ENCODE measurements at places on chromosomes 16 and 17.

- DNase-seq, result no peak
Measured at GRCh38 chr16:8676737-8677375, 2.4 kb downstream of the ABAT start.

DNA sequence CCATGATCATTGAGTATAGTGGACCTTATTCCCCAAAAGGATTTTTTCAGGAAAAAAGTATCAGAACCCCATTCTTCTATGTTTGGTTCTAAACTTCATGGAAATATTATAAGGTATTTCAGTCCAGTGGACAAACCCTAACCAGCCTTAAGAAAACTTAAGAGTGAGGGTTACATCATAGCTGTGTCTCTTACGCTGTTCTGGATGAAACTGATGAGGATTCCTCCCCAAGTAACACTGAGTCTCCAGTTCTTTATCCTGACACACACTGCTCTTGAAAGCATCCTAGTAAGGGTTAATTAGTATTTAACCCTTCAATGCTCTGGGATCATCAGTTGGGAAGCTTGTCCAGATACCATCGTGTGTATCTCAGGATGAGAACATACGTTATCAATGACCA, 5.0 kb downstream of the LYRM1 start:
- DNase-seq, result no peak

GRCh38 chr17:37824534-37825485, 80.0 kb upstream of the HNF1B start:
- no peak for DNase-seq

DNA sequence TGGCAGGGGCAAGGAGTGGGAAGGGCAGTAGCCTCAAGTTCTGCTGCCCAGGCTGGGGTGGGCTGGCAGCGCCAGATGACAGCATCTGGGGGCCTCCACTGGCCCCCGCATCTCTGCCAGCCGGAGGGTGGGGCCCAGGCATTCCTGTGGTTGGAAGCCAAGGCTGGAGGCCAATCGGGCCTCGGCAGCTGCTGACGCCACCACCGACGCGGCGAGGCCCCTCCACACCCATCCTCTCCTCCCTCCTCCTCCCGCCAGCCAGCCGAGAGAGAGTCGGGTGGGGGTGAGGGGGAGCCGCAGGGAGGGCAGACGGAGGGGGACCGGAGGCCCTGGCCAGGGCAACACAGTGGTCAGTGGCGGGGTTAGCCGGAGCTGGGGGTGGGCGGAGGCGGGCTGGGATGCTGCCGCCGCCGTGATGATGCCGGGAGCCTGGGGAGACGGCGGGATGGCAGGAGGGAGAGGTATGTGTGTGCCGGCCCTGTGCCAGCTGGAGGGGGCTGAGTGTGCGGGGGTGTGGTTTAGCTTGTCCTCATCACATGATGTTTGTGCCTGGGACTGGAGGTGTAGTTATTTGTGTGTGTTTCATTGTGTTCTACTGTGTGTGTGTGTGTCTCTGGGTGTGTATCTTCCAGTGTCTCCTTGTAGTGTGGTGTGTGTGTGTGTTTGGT, 36.6 kb downstream of the ARHGAP23 start:
- no peak for DNase-seq

GRCh38 chr16:30499284-30499683, 26.7 kb downstream of the ITGAL start:
- no peak for DNase-seq

- no peak for DNase-seq
Measured at GRCh38 chr17:71444078-71444477, 676.7 kb upstream of the SOX9 start.

GRCh38 chr17:58060596-58061191, 22.5 kb upstream of the DYNLL2 start:
- DNase-seq, result no peak

DNA sequence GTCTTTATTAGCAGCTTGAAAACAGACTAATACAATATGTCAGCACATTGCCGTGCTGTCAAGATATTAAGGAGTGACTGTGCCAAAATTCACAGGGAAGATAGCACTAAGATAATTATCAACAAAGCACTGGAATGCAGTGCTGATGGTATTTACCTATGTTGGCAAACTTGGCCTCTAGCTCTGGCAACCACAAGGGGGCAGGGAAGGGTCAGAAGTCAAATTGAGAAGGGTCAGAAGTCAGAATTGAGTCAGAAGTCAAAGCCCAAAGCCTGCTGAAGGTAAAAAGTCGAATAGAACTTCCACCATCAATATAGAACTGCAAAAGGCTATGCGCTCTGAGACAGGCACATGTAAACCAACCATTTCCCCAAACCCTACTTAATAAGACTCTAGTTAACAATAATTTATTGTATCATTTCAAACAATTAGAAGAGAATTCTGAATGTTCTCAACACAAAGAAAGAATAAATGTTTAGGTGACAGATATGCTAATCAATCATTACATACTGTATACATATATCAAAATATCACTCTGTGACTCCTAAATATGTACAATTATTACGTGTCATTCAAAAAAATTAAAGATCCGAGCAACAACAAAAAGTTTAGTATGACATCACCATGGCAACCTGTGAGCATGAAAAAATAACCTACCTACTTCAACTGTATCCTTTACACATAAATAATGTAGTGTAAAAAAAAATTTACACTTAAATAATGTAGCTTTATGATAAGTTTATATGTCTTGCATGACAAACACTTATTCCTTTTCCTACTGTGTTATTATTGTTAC, 916.1 kb downstream of the KCNJ2 start:
- no peak for DNase-seq

DNA sequence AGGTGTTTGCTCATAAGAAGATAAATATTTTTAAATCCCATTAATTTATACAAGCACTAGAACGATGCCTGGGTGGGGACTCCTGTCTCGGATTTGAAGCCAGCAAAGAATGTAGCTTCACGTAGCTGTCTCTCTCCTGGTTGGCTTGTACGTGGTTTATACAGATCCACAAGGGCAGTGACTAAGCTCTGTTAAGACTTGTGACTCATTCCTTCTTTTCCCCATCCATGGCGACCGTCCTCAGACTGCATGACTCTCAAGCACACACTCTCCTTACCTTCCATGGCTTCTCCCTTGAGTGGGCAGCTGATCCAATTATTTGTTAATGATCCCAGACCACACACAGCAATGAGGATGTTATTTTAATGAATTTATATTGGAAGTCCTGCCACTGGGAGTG, 679.7 kb upstream of the SOX9 start:
- DNase-seq, result no peak

DNA sequence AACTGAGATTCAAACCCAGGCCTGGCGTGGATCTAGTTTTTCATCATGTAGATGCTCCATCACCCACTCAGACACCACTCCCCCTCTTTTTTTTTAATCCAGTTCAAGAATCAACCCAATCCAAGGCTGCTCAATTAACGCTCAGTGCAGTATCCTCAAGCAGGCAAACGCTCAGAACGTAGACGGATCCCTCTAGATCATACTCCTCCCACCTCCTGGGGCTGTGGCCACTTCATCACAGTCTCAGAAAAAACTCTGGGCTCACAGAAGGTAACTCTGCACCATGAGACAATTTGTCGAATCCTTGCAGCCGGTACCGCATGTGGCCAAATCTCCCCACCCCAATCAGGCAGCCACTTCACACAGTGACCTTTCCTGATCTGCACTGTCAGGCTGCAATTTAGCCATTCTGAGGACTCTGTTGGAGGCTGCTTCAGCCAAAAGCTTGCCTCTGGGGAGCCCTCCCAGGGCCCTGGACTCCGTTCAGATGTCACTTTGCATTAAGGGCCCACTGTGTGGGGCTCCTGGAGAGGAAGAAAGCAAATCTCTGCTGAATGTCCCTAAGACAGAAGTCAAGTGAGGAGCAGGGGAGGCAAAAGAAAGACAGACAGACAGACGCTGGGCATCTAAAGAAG, 183.5 kb downstream of the XYLT1 start:
- DNase-seq, result no peak

DNA sequence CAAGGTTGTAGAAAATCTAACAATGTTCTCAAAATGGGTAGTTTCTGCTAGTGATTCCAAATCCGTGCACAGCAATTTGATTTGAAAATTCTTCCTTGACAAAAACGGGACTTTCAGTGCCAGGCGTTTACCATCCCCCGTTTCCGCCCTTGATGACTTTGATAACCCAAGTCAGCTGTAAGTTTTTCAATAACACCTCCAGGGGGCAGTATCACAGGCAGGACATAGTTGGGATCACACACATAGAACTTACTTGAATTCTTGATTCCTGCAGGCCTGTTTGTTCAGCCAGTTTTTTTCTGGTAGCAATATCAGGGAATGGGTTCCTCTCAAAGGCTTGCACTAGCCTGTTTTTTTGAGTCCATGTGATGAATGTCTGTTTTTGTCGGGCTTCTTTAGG, 5.6 kb downstream of the DUXB start:
- no peak for DNase-seq

DNA sequence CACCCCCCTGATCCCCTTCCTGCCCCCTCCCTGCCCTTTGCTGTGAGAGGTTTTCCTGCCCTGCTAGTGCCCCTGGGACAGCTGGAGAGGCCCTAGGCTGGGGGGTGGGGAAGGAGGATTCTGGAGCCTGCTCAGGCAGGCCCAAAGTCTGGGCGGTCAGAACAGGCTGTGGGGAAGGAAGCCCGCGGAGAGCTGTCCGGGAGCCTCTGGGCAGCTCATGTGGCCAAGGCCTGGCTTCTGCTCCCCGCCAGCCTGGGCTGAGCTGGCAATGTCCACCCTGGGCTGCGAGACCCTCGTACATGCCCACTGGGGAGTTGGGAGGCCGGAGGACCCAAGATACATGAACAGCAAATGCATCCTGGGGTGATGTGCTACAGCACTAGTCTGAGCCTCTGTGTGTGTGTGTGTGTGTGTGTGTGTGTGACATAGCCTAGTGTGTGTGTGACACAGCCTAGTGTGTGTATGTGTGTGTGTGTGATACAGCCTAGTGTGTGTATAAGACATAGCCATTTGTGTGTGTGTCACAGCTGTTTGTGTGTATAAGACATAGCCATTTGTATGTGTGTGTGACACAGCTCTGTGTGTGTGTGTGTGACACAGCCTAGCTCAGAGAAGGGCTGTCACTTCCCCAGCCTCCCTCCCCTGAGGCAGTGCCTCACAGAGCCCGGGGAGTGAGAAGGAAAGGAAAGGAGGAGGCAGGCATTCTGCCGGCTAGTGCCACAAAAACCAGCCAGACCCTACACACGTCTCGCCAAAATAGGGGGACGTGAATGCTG, 201.4 kb upstream of the CIBAR2 start:
- DNase-seq, result no peak

GRCh38 chr17:32495359-32496231, 8.8 kb downstream of the CDK5R1 start:
- no peak for DNase-seq

DNA sequence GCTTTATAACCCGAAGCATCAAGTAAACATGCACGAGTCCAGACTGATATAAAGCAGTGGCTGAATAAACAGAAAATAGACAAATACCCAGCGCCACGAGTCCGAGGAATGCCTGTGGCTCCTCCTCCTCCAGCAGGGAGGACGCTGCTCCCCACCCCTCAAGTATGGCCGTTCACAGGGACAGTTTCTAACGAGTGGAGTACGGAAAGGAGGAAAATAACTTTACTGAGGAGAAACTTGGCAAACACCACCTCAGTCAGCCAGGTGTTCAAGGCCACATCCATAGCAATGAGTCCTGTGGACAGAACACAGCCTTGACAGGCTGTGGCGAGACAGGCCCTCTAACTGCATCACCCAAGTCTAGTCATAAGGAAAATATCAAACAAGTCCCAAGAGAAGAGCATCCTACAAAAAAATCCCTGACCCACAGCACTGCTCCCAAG, 9.2 kb downstream of the ZDHHC7 start:
- DNase-seq, result no peak

GRCh38 chr16:78679546-78679945, 580.1 kb downstream of the WWOX start:
- DNase-seq, result no peak

- DNase-seq, result no peak
Measured at GRCh38 chr16:12305847-12306801, 329.6 kb downstream of the SNX29 start.

DNA sequence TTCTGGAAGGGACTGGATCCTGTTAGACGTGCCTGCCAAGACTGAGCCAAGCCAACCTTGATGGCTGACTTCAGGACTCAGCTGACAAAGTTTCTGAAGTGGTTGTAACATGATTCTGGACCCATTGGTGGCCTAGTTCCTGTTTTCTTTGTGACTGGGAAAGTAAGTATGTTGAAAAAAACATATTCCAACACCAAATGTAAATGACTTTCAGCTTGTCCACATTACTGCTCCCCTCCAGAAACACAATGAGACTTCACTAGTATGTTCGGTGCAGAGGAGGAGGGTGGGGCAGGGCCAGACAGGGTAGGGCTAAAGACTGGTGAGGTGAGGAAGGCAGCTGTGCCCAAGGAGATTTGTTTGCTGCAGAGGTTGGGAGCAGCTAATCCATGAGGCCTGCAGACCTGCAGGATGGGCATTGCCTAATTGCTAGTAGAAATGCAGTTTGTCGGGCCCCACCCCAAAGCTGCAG, 26.4 kb downstream of the NMT1 start:
- no peak for DNase-seq

- no peak for DNase-seq
Measured at GRCh38 chr16:69532641-69533455, 32.9 kb upstream of the NFAT5 start.

GRCh38 chr17:53844491-53845107, 21.9 kb downstream of the KIF2B start:
- DNase-seq, result no peak

DNA sequence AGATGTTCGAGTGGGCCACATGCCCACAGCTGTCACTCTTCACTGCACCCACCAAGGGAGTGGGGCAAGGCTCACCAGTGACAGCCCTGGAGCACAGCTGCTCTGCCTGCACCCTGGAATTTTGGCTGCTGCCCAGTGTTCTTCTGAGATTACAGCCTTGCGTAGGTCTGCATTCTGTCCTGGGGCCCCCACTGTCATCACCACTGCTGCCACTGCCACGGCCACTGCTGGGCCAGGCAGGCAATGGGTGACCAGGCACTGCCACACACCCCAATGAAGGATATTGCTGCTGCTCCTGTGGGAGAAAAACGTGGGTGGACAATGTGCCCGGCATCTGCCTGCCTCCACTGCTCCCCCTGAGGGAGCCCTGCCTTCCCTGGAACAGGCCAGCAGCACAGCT, 1717.0 kb downstream of the TP53TG3F start:
- no peak for DNase-seq

DNA sequence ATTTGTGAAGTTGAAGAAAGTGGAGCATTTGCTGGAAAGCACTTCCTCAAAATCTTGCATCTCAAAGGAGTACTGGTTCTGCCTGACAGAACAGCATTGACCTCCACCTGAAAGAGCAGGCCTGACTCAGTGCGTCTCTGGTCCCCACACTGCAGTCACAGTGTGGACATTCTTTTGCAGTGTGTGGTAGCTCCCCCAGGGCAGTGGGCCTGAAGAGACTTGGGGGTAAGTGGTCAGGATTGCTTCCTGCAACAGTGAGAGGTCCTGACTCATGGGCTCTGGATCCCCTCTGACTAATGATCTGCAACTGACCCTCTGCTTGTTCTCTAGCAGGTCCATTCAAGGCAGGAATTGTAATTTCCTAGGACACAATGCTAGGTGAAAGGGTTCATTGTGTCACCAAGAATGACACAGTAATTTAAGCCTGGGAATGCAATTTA, 204.9 kb upstream of the KCNJ16 start:
- no peak for DNase-seq
